ENCODE measurements at places on chromosomes 16 and 17.

- peak; percentile 81 for DNase-seq
Observed at GRCh38 chr16:84806256-84806889, 13.4 kb upstream of the CRISPLD2 start.

DNA sequence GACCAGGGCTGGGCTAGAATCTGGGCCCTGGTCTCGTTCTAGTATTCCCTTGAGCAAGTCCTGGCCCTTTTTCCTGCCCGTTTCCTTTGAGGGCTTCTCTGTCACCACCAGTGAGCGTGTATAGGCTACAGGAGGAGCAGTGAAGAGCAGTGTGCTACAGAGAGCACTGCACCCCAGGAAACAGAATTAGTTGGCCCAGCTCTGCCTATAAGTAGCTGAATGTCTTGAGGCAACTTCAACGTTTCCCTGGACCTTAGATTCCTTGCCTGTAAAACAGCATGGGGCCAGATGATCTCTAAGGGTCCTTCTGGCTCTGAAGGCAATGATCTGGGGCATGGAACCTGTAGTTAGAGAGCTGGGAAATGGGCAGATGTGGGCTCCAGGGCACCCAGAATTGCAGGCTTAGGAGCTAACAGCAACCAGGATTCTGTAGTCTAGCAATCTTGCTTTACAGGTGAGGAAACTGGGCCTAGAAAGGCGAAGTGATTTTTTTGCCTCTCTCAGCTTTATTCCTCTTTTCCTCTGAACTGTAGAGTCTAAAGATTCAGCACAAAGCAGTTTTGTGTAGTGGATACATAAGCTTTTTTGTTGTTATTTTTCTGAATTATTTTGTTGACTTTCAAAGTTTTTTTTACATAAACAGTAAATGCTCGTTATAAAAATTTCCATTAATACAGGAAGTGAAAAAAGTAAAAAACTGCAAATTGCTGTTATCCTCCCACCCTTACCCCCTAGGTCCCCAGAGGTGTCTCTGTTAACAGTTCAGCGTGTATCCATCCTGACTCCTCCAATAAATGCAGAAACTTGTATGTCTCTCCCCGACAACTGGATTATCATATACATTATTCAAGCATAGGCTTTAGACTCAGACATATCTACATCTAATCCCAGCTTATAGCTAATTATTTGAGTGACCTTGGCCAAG is 1.7 kb upstream of the MYL4 start:
- no peak for DNase-seq

DNA sequence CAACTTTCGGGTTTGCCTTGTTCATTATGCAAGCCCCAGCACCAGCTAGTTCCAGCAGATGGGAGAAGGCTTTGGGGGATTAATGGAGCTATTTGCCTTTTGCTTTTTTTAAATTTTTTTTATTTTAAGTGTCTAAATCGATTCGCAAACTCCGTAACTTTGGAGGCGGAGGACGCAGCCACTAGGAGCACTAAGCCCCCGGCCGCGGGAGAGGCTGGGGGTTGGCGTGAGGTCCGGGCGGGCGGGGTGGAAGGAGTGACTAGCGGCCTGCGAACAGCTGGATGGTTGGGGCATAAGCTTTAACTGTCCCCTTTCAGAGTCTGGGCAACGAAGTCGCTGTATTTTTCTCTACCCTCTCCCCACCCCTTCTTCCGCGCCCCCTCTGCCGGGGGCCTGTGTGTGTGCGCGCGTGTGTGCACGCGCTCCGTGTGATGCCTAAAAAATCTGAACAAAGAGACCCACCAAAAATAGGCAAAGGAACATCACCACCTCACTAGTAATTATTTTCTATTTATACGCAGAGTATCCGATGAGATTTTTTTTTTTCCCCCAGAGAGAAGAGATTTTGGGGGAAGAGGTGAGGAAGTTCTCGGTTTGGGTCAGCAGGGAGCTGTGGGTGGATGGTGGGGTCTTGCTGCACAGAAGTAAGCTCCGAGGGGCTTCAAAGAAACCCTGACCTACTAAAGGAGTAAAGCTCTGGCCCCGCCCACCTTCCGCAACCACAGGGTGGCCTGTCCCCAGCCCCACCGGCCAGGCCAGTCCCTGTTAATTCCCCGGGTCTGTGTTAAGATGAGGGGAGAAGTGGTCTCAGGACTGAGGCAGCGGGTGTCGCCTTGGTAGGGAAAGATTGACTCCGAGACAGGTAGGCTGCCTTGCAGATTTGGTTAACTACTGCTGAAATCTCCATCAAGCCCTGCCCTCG is 2.3 kb downstream of the SHISA9 start:
- no peak for DNase-seq

DNA sequence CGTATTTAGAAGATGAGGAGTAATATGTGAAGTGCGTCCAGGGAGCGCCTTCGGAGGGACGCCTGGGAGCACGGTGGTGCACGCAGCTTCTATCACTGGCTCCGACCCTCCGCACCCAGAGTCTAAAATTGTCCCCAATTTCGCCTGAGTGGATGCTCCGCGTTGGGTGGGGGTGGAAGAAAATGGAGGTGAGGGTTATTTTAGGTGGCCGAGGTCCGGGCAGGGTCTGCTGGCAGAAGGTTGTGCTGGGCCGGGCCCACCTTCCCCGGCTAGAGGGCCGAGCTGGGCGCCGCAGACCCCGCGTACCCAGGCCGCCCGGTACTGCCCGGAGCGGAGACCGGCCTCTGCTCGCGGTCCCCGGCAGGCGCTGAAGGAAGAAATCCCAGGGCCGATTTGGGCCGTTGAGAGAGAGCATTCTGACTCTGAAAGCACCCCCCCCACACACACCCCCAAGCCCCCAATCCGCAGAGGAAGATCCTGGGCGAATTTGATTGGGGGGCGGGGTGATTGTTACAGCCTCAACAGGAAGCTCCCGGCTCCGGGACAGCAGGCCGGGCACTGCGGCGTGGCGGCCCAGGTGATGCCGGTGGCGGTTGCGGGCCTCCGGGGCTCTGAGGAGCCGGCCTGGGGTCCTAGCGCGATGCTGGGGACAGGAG is 3.0 kb downstream of the BAHCC1 start:
- no peak for DNase-seq

DNA sequence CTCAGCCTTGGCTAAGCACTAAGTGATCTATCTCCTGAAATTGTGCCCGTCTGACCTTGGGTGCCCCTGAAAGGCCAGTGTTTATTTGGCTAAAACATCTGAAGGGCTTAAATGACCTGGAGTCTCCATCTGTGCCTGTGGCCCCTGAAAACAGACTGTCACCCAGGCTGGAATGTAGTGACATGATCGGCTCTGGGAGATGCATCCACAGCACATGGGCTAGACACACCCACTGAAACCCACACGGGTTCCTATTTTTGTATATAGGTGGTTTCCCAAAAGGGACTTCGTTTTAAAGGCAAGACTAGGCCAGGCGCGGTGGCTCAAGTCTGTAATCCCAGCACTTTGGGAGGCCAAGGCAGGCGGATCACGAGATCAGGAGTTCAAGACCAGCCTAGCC is 13.5 kb downstream of the CEP295NL start:
- DNase-seq: no peak

DNA sequence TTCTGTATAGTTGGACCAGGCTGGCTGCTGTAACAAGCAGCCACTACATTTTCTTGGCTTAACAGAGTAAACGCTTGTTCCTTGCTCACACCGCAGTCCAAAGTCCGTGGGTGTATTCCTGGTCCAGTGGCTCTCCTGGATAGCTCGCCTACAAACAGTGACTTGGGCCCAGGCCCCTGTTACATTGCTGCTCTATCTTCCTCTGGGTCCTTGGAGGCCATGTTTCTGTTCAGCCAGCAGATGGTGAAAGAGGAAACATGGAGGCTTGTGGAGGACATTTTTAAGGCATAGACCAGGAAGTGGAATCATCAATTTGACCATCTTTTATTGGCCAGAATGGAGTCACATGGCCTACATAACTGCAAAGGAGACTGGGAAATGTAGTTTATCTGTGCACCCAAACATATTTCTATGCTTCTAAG is 55.1 kb downstream of the ATP2C2 start:
- no peak for DNase-seq

- DNase-seq: no peak
Observed at GRCh38 chr16:17372386-17372785, 98.4 kb downstream of the XYLT1 start.

GRCh38 chr17:50099003-50099402 is 3.9 kb downstream of the PDK2 start:
- no peak for DNase-seq

DNA sequence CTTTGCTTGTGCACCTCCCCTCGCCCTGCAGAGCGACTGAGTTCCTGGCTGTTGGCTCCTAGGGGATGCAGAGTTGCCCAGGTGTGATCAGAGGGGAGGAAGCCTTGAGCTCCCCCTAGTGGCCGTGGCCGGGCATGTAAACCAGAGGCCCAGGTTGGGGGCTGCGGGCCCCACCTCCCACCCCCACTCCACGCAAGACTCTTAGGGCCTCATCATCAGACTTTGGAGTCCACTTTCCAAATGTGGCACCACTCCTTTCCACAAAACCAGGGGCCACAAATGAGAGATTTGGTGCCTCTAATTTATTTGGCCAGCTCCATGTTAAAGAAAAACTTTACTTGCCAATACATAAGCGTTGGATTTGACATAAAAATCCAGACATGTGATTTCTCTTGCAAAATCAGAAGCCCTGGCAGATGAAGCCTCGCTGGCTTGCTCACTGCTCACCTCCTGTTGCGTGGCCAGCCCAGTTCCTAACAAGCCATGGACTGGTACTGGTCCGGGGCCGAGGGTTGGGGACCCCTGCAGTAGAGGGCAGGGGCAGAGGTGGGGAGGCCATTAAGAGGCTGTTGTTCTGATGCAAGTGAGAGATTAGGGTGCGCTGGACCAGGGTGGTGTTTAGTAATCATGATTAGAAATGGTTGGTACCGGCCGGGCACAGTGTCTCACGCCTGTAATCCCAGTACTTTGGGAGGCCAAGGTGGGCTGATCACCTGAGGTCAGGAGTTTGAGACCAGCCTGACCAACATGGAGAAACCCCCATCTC is 28.7 kb upstream of the GAS7 start:
- DNase-seq: no peak

GRCh38 chr16:80377096-80377956 is 163.5 kb upstream of the DYNLRB2 start:
- DNase-seq: no peak

DNA sequence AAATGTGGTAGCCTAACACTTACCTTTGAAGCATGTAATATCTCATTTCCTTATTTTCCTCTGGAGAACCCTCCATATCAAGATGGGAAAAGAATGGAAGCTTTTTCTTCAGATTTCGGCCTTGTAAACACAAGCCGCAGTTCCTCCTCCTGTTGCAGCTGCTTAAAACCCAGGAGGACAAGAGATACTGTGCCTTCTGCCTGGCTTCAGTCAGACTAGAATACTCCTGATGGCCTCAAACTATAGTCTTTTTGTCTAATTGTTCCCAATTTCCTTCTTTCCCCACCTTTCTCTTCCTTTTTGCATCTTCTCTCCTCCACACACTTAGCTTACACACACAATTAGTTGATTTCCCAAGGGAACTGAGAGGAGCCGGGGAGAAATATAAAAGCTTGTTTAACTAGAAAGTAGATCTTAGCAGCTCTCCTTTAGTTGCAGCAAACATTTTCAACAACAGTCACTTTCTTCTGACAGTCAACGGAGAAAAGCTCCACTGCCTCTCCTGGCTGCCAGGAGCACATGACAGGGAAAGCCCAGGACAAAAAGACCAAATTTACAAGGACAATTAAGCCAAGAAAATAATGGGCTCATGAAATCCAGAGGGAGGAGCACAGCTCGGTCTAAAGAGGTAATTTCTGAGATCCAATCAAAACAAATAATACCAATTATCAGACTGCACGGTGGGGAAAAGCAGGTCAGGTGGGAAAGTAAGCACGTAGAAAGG is 76.4 kb upstream of the C17orf78 start:
- no peak for DNase-seq

GRCh38 chr16:77585379-77586251 is 136.7 kb upstream of the NUDT7 start:
- DNase-seq: peak; percentile 59

GRCh38 chr17:6926667-6927066 is 69.2 kb upstream of the ALOX12 start:
- DNase-seq: no peak

GRCh38 chr17:74736513-74737298 is at the start of gene RAB37:
Gene RAB37 (plus strand): TSS chr17:74737256. CDS start chr17:74737273, 17 bp downstream.
- no peak for DNase-seq

DNA sequence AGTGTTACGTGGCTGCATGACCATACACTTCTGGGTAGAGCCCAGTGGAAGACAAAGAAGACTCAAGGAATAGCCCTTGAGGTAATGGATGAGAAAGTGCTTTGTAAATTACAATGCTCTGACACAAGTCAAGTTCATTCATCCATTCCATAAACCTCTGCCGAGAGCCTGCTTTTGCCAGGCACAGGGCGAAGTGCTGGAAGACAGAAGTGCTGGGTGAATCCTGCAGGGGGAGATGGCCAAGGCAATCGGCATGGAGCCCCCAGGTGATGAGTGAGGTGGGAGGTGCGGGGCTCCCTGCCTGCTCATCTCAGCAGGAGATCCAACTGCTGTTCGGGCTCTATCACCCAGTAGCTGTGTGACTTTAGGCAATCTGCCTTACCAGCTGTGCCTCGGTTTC is 2.8 kb upstream of the SOCS3 start:
- no peak for DNase-seq

DNA sequence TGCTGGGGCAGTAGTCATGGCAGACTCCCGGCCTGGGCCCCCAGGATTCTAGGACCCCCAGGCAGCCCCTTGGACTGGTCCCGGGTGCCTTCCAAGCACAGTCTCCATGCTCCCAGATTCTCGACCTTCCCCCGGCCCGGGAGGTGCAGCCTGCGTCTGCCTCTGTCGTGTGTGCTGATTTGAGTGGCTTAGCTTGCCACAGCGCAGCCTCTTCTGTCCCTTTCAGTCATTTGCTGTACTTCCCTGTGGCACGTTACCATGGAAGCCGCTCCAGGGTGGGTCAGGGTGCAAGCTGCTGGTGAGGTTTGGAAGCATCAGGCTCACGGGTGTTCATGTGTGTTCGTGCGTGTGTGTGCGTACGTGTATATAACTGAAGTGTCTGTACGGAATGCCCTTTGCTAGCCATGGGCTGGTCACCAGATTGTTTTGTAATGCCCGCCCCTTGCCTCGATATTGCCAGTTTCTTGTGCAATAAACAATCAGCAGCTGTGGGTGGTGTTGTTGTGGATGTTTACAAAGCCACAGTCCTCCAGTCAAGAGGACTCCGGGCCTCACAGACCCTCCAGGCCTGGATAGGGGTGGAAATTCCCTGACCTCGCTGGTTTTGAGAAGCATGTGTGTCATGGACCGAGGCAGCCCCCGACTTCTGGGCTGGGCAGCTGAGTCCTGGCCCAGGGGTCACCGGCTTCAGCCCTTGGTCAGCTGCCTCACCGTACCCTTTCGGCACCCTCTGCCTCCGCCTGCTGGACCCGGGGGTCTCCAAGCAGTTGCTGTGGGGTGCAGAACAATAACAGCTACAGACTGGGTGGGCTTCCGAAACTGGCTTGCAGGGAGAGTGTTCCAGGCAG is 9.7 kb upstream of the CLEC18A start:
- no peak for DNase-seq

Data from skeletal muscle cell (primary cell).